ENCODE measurements at places on chromosomes 2 and 18.

DNA sequence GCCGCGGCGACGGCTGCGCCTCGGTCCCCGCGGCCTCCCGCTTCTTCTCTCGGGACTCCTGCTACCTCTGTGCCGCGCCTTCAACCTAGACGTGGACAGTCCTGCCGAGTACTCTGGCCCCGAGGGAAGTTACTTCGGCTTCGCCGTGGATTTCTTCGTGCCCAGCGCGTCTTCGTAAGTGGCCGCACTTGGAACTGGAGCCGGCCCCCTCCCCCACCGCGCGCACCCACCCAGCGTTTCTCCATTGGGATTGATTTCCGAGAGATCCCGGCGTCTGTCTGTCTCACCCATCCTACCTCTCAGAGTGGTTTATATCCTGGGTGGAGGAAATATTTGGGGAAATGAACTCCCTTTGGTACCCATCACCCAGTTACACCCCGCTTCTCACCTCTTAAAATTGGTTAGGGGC, 498 bp downstream of the ITGAV start:
- DNase-seq = no peak

DNA sequence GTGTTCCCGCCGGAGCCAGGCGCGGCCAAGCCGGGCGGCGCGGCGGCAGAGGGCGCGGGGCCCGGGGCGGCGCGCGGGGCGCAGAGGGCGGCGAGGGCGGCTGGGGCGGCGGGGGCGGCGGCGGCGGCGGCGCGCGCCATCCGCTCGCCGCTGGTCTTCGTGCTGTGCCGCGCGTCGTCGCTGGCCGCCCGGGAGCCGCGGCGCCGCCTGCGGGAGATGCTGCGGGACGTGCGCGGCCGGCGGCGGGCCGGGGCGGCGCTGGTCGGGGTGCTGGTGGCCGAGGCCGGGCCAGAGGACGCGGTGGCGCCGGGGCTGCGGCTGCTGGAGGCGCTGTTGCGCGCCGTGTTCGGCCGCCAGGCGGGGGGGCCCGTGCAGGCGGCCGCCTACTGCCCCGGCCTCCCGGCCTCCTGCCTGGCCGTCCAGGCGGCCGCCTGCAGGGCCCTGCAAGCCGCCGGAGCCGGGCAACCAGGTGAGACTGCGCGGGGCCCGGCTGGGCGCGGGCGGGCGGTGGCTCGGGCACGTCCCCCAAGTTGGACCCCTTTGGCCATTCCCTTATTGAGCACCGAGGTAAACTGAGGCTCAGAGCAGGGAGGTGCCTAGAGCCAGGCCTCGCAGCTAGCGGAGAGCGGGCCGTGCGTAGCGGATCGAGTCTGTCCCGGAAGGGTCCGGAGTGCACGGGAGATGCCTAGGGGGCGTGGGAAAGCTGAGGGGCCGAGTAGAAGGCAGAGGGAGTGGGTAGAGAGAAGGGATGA, 584 bp downstream of the C2orf72 start:
- no peak for DNase-seq

DNA sequence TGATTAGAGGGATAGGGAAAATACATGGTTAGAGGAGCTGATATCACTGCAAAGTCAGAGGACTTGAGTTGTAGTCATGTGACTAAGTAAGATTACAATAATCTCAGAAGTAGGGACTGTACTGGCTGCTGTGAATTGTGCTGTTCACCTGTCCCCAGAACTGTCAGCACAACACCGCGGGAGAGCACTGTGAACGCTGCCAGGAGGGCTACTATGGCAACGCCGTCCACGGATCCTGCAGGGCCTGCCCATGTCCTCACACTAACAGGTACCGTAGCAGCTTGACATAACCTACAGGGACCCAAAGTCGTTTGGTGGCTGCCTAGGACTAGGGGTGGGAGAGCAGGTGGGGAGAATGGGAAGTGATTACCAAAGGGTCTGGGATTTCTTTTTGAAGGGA, 132.8 kb upstream of the TTC39C start:
- no peak for DNase-seq

- no peak for DNase-seq
Measured at GRCh38 chr2:171084128-171084527, 76.6 kb downstream of the TLK1 start.

DNA sequence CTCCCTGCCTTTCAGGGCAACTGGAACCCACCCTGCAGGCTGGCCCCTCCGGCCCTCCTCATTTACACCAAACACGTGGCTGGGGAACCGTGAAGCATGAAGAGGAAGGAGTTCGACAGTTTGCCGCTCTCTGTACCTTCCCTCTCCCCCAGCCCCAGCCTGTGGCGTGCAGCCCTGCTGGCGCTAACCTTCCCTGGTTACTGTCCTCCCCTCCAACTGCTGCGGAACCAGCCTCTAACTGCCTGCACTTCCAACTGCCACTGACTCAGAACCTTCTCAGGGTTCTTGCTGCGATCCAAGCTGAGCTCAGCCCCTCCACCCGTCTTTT, 19.2 kb upstream of the GNAL start:
- DNase-seq = no peak

DNA sequence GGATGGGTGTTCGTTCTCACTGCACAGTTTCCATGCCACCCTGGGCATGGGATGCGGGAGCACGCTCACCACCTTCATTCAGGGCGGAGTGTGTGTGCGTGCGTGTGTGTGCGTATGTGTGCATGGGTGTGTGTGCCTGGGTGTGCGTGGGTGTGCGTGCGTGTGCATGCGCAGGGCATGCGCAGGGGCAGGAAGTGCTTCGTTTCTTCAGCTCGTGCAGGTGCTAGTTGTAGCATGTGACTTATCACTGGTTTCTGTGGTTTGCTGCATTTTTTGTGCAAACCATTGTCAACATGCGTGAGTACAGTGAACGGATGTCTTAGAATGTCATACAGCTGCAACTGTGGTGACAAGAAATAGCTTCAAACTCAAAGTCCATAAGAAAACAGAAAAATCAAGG, 179.5 kb downstream of the PTGR3 start:
- DNase-seq = no peak

GRCh38 chr2:33467413-33467812, 9.0 kb upstream of the RASGRP3 start:
- no peak for DNase-seq

DNA sequence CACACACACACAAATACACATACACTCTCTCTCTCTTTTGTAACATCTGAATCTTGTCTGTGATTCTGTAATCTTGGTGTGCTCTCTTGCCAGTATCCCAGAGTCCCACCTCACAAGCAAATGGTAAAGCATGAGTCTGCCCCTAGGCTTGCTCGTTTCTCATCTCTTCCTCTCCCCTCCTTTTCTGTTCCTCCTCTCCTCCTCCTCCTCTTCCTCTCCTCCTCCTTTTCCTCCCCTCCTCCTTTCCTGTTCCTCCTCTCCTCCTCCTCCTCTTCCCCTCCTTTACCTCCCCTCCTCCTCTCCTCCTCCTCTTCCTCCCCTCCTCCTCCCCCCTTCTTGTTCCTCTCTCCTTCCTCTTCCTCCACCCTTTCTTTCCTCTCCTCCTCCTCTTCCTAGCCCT, 59.0 kb downstream of the TNFRSF11A start:
- no peak for DNase-seq

- DNase-seq = no peak
Measured at GRCh38 chr2:11387843-11388242, 43.4 kb upstream of the ROCK2 start.

DNA sequence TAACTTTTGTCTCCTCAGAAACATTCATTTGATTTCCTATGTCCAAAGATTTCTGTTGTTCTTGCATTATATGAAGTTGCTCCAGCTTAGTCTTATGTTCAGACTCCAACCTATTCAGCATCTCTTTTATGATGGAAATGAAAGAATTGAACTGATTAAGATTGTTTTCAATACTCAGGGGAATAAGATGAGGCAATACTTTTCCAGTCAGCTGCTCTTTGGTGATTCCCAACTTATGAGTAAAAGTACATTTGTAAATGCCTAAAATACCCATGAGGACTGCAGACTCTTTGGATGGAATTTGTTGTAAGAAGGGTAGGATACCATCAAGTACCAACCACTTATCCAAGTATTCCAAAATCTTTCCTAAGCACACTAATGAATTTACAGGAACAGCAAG, 39.8 kb downstream of the TRAK2 start:
- no peak for DNase-seq

DNA sequence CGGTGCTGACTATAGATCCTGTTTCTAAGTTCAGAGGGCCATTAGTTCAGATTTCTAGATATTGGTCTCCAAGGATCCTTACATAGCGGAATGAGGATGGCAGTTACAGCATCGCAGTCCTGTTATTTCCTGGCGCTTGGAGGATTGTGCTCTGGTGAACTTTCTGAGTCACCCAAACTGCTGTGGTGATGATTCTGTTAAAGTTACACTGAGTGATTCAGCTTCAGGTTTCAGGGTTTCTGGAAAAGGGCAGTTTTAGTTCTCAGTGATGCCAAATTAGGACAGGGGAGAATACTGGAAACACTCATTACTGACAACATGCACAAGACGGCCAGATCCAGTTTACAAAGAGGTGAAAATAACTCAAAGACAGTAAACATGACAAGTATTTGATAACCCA, 52.1 kb upstream of the ANKRD62 start:
- DNase-seq = no peak

DNA sequence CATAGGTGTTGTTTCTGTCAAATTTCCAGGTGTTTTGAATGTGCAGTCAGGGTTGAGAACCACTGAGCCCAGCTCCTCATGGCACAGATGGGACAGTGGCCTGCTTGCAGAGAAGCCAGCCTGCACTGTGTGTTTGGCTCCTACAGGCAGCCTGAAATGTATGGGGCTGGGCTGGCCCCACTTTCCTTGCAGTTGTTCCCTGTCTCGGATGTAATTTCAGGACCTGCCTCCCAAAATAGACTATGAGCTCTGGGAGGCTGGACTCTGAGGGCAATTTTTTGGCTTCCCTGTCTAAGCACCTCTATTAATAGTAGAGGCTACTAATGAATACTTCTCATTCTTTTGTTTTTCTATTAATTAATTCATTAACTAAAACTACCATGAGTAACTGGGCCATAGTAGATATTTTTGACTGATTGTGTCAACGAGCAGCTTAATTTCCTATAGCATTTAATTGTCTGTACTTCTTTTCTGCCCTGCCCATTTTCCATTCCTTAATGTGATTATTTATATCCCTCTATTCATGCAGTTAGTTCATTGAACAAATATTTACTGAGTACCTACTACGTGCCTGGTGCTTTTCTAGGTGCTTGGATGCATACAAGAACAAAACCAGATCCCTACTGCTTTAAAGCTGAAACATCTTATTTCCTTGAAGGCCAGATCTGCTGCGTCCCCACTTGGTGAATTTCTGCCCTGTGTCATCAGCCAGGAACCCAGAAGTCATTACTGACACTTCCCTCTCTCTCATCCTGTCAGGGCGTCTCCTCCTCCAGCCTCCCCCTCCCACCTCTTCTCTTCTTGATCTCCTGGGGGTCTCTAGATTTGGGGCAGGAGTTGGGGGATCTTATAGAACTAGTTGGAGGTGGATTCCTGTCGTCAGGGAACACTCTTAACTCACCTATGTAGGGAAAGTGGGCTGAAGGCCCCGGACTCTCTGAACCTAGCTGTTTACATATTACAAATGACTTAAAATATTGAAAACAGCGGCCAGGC, 16.3 kb downstream of the DYSF start:
- DNase-seq = no peak

DNA sequence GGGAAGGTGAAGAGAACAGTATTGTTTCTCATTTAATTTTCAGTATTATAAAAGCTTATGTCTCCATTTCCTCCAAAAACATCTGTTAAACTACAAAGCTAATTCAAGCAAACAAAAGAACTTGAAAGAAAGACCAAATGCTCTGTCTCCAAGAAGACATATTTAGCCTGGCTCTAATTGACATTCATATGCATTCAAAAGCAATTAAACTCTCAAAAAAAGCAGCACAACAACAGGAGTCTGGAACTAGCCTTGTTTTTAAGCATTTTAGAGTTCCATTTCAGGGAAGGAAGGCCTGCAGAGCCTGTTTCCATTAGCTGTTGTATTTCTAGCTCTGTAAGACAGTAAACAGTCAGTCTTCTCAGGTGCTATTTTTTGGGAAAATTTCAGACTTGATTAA, 447.9 kb downstream of the TDRD15 start:
- no peak for DNase-seq

DNA sequence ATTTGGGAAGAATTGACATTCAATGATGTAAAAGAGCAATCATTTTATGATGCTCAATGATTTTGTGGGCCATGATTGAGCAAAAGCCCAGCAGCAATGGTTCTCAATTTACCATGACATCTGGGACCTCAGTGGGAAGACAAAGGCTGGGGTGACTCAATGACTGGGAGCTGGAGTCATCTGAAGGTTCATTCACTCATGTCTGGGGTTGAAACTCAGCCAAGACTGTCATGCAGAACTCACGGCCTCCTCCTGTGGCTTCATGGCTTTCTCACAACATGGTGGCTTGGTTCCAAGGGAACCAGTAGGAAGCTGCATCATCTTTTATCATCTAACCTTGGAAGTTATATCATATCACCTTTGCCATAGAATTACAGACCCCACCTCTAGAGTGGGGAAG, 45.1 kb upstream of the CD226 start:
- DNase-seq = no peak

DNA sequence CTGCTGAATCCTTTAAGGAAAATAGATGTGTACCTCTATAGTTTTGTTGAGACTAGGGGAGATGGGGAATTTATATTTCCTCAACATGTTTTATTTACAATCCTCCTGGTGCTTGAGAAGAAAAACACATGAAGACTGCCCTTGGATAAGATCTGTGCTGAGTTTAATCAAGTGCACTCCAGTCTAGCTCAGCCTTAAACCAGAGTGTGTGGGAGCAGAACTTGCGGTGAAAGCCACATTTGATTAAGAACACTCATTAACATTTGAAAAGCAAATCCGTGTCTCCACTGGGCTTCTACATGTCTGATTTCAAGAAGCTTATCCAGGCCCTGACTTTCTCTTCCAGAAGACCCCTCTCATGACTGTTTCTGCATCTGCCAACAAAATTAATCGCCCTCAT, 84.8 kb upstream of the ITGA6 start:
- no peak for DNase-seq

DNA sequence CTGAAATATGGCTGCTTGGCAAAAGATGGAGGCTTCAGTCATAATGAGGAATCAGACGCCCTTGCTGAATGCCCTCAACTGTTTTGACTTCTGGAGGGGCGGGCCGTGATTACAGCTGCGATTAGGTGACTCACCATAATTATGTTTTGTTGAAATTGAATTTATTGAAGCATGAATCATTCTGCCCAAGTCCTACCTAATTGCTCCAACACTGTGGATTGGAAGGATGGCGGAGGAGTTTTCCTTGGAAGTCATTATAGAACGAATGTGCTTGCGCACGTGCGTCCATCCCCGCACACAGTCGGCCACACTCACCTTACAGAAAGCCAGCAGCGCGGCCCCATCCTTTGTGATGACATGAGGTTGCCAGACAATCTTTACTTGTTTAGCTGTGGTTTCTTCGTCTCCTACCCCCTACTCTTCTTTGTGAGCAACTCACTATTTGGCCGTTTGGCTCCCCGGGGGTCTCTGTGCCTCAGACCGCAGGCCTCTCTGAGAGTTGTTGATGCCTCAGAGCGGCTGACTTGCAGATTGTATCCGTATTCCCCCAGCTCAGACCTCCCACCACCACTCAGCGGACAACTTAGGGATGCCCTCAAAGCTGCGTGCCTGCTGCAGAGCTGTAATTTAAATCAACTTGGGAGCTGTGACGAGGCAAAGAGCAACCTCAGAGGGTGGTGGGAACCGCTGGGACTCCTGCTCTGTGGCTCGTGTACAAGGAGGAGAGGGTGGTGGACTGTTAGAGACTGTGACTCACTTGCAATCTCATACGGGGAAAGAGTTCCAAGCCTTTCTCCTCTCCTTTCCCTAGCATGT, 513.4 kb downstream of the TNS1 start:
- no peak for DNase-seq

GRCh38 chr2:226652369-226652768, 147.3 kb downstream of the IRS1 start:
- DNase-seq = no peak

- DNase-seq = no peak
Measured at GRCh38 chr18:59114160-59114559, 25.5 kb upstream of the SEC11C start.

All from stimulated activated CD8-positive, alpha-beta memory T cell treated with anti-CD3 and anti-CD28 coated beads, Interleukin-12 subunit alpha, Interleukin-12 subunit beta, amount 100 ng/mL, for 1 hour (primary cell).